ENCODE measurements at places on chromosomes 3 and 15.

GRCh38 chr3:156253150-156253549 lies 132.8 kb downstream of the KCNAB1 start:
- no peak for DNase-seq

- no peak for DNase-seq
These were observed 11.1 kb upstream of the LACTB start for GRCh38 chr15:63110428-63111026.

- DNase-seq, result no peak
These were observed 237.0 kb downstream of the CPNE4 start for GRCh38 chr3:131797776-131798175.

- no peak for DNase-seq
These were observed 483 bp downstream of the VPS13C start for GRCh38 chr15:62059816-62060112.

DNA sequence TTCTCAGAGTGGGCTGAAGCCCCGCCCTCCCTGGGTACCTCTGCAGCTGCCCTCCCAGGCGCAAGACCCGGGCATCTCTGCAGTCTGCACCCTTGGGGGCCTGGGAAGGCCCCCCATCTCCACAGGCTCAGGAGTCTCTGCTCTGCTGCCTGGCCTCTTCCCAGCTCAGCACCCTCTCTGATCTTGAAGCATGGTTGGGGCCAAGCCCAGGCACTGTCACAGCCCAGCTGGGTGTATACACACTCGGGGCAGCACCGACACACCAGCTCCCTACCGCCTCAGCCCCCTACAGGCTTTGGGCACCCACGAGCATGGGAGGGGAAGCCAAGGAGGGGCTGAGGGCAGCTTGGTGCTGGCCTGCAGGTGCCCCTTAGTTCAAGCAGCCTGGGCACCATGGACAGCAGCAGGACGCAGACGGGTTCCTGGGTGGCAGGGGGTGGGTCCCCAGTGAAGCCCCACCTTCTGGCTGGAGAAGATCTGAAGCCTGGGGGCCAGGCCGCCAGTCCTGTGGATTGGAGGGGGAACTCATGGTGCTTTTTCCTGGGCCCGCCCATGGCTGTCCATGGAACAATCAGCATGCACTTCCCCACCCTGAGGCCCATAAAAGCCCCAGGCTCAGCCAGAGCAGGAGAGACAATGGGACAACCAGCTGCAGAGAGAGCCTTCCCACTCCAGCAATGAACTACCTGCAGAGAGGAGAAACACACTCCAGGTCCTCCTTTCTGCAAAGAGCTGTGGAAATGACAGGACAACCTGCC lies 170.6 kb downstream of the TJP1 start:
- no peak for DNase-seq

GRCh38 chr3:132554437-132554836 lies 42.6 kb upstream of the ACKR4 start:
- peak; percentile 19 for DNase-seq

DNA sequence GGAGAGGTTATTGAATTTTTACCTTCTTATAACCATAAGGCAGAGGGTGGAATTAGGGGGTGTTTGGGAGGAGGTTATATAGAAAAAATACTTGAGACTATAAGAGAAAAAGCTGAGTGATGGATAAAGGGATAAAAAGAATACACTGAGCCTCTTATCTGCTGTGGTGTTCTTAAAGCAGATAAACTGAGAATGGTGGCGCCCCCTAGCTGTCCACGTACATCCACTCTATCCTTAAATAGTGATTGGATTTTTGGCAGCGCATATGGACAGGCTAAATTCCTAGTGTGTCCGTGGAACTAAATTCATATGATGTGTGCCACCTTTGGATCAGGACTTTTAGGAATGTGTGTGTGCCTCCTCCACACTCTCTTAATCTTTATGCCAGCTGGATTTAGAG lies 121.1 kb downstream of the OXSM start:
- DNase-seq, result no peak

GRCh38 chr3:99765042-99765942 lies 52.4 kb upstream of the CMSS1 start:
- no peak for DNase-seq

DNA sequence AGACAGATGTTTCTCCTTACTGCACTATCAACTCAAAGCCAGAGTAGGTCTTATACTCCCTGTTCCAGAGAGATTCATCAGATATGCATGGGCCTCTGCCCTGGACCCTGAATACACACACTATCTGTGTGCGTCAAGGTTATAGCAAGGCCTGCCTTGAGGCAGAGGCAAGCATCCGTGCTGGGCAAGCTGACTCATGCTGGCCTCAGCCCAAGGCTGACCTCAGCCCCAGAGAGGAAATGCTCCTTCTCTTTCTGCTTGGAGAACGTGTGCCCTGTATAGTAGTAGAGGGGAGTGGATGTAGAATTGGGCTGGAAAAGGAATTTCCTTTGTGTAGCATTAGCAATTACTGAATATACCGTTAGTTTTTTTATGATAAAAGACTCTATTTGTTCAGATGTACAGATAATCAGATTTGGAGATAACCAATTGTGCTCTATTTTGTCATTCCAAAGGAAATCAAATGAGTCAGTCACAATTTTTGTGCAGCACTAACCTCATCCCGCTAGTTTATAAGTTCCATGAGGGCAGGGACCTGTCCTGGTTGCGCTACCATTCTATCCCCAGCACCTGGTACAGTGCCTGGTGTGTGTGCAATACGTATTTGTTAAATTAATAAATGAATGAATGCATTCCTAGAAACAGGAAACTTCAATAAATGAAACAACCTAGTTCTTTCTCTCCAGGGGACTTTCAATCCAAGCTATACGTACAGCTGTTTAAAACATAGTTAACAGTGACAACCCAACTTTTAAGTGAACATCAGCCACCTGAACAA lies 13.3 kb upstream of the PAQR9 start:
- DNase-seq, result no peak

DNA sequence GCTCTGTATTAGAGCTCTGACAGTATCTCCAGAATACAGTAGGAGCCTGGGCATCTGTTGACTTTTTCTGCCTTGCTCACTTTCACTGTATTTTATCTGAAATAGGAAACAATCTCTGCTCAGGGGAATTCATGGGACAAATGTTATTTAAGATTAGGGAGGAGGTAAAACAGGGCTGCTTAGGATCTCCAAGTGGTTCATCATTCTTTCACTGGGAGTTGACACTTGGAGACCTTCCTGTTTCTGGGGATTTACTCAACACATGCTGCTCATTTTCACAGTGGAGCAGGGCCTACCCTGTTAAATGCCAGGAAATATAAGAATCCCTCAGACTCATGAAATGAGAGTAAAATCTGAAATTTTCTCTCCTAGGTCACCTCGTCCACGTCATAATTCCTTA lies 185.5 kb downstream of the GAP43 start:
- DNase-seq, result no peak

GRCh38 chr3:175274056-175274455 lies 414.9 kb downstream of the NAALADL2 start:
- peak; percentile 13 for DNase-seq

DNA sequence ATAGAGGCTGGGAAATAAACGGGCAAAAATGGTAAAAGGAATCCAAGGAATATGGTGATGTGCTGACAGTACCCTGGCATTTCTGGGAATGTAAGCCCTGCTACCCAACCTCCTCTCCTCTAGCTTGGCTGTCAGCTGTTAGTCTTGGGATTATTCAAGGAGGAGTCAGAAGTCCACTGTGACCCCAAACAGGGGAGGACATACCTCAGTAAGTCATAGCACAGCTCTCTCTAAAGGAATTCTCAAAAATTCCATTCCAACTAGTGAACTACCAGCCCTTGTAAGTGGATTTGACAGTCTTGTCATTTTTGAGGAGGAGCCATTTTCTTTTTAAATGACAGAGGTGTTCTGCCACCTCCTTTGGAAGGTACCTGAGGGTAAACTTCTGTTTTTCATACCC lies 207.5 kb downstream of the PDCD6IP start:
- no peak for DNase-seq

- DNase-seq, result no peak
These were observed at the start of gene PSTPIP1 for GRCh38 chr15:76994971-76995945. Gene PSTPIP1, plus strand, starts transcription at chr15:76995126. Its CDS starts 448 bp downstream, at chr15:76995574.

- peak; percentile 39 for DNase-seq
These were observed at the start of gene GPR160 for GRCh38 chr3:170037463-170038433. Gene GPR160, plus strand, starts transcription at chr3:170037995. Its CDS starts 45,978 bp downstream, at chr3:170083973.

- no peak for DNase-seq
These were observed 1.4 kb downstream of the WDR76 start for GRCh38 chr15:43828061-43828657.

DNA sequence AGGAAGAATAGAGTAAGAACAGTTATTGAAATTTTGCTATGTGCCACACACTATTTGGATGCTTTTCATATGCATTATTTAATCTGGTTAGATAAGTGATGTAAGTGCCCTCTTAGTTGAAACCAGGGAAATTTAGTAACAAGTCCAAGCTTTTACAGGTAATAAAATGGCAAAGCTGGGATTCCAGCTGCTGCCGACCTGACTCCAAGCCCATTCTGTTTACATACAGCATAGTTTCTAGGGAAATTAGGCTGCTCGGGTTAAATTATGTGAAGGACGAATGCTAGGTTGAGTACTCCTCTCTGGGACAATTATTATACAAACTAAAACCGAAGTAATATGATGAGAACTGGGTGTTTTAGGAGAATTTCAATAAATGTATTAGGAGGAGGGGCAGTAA lies 38.7 kb upstream of the FAH start:
- no peak for DNase-seq

DNA sequence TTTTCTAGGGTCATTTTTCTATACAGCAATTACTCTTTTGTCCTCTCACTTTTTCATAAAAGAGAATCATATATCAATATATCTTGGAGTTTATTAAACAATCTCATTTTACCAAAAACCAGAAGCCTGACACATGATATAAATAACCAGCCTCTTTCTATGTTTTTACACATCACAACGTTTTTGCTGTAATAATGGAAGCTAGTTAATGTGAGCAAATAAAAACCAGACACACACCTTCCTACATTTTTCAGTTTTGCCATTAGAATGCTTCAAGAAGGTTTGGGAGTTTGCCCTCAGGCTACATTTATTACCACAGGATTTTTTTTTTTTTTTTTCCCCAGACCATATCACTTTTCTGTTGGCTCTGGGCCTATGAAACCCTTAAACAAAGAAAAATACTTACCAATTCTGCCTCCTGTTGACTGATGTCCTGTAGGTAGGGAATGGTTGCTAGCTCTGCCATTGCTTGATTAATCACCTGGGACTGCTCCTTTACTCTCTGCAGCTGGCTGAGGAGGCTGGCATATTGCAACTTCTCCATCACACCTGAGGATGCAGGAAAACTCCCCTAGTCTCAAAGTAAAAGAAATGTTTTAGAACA lies 165.5 kb downstream of the ECT2 start:
- DNase-seq, result no peak
